Sigmoid colon (tissue), 7 donors: ENCODE measurements at places on chromosomes 7 and 10. TPM values are rescaled to one million over a fixed set of nuclear protein-coding genes. Genes with fewer than 3 reads are reported as not detected.

- no peak for DNase-seq
These were observed 1.5 kb downstream of the ACTR3B start for GRCh38 chr7:152760854-152761748.

DNA sequence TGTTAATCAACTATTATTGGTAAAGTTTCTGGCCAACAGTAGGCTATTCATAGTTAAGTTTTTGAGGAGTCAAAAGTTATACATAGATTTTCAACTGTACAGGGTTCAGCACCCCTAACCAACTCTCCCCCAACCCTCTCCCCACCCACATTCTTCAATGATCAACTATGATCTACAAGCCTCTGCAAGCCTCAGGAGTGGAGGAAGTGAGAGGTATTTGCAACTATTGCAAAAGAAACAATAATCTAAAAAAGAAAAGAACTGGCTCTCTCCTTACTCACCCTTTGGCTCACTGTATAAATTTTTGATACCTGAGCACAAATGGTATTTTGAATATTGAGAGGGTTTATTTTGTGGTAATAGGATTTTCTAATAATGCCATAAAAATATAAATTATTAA is 179.8 kb downstream of the IPMK start:
- no peak for DNase-seq

DNA sequence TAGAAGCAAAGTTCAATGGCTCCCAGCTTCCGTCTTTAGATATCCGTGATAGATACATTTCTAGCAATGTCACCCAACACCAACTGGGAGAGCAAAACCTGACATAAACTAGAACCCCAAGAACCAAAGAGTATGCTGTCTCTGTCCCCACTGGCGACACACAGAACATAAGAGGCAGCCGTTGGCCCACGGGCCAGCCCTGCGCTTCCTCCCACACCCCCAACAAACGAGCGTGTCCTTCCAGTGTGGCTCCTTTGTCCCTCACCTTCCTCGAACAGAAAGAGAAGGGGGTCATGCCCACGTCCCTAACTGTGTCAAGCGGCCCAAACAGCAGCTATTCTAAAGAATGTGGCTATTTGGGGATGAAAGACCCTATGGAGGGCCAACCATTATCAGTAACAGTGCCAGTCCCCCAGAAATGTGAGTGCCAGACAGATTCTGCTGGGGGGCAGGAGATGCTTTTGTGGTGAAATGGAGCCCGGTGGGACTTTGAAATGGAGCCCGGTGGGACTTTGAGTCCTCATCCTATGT is 171.9 kb downstream of the USP6NL start:
- no peak for DNase-seq

GRCh38 chr10:117126034-117126433 is 12.0 kb downstream of the VAX1 start:
- no peak for DNase-seq

DNA sequence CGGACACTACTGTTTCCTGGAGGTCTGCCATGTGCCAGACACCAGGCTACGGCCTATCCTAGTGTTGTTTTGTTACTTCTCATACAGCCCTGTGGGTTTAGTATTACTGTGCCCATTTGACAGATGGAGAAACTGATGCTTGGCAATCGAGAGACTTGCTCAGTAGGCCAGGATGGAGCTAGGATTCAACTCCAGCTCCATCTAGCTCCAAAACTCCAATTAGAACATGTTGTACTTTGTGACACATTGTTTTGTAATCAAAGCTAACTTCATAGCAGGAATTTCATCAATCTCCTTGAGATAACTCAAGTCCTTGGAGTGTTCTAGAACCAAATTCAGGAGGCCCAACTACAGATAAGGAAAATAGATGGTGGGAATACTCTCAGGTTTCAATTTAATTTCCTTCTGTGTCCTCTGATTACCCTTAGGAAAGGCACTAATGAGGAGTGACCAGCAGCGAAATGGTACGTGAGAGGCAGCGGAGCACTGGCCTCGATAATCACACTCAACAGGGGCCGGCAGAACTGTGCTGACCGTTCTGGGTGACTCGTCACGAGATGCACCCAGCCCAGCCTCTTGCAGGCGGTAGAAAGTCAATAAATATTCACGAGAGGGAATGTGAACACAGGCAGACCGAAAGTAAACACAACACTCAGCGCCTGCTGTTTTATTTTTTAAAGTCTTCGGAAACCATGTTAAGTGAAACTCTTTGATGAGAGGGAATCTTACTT is 269.6 kb upstream of the NEBL start:
- no peak for DNase-seq

DNA sequence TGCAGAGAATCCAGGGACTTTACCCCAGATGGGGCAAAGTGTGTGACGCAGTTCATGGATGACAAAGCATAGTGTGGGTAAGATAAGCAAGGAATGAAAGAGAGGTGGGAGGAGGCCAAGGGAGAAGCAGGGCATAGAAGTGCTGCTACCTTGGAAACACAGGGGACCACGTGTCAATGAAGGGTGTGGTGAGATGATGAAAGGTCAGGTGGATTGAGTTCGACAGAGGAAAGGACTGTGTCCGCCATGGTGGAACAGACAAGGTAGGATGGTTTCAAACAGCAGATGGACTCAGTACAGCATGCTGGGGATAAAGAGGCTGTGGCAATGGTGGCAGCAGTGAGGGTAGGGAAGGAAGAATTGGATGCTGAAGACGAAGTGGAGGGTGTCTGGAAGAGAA is 32.7 kb downstream of the MEST start:
- DNase-seq = no peak

DNA sequence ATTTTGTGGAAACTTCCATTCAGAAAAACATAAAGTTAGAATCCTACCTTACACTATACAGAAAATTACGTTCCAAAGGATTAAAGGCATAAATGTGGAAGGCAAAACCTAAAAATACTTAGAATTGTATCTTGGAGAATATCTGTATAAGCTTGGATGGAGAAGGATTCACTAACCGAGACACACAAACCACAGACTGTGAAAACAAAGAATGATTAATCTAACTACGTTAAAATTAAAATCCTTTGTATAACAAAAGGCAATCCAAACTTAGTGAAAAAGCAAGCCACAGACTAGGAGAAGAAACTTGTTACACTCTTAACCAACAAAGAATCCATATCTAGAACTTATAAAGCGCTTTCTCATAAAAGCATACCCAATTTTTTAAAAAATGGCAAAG is 678.8 kb downstream of the INHBA start:
- no peak for DNase-seq

DNA sequence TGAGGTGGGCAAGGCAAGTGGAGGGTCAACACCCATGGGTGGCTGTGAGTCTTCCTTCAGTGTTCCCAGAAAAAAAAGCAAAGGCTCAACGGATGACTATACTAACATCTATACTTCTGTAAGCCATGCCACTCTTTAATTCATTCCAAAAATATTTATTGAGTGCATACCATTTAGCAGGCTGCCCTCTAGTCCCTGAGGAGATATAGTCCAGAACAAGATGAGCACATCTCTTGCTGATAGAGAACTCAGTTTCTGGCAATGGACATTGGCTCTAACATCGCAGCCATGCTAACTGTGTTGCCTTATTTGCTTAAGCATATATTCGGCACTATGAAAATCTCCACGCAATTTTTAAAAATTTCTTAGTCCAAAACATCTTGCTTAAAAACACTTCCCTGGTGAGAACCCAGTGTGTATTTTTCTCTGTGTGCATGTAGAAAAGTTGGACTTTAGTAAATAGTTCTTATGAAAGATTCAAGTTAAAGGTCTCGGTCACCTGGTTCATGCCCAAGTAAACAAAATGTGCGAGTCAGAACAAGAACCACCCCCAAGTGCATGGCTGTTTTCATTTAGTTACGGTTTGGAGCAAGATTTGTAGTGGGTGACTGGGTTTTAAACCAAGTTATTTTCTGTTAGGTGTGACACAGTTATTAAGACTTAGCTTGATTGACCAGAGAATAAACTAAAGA is 69.8 kb downstream of the MET start:
- no peak for DNase-seq

DNA sequence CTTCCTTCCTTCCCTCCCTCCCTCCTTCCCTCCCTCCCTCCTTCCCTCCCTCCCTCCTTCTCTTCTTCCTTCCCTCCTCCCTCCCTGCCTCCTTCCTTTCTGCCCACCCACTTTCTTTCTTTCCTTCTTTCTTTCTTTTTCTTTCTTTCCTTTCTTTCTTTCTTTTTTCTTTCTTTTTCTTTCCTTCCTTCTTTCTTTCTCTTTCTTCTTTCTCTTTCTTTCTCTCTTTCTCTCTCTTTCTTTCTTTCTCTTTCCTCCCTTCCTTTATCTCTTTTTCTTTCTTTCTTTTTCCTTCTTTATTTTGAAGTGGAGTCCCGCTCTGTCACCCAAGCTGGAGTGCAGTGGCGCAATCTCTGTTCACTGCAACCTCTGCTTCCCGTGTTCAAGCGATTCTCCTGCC is 33.7 kb upstream of the GTF2IRD1 start:
- no peak for DNase-seq

GRCh38 chr10:127992376-127992775 is 85.5 kb downstream of the PTPRE start:
- DNase-seq = peak; percentile 27

GRCh38 chr7:29090151-29090805 is 56.1 kb downstream of the CPVL start:
- DNase-seq = no peak

- peak; percentile 19 for DNase-seq
These were observed 31.2 kb downstream of the GPRIN2 start for GRCh38 chr10:46525177-46525823.

GRCh38 chr7:107660381-107661080 is at the start of gene SLC26A4:
Gene SLC26A4, plus strand, starts transcription at chr7:107660828. Its CDS starts 814 bp downstream, at chr7:107661642.
- no peak for DNase-seq

GRCh38 chr10:110163192-110163773 is 44.1 kb upstream of the MXI1 start:
- no peak for DNase-seq

GRCh38 chr10:92493362-92493761 is 80.5 kb downstream of the IDE start:
- DNase-seq = no peak

DNA sequence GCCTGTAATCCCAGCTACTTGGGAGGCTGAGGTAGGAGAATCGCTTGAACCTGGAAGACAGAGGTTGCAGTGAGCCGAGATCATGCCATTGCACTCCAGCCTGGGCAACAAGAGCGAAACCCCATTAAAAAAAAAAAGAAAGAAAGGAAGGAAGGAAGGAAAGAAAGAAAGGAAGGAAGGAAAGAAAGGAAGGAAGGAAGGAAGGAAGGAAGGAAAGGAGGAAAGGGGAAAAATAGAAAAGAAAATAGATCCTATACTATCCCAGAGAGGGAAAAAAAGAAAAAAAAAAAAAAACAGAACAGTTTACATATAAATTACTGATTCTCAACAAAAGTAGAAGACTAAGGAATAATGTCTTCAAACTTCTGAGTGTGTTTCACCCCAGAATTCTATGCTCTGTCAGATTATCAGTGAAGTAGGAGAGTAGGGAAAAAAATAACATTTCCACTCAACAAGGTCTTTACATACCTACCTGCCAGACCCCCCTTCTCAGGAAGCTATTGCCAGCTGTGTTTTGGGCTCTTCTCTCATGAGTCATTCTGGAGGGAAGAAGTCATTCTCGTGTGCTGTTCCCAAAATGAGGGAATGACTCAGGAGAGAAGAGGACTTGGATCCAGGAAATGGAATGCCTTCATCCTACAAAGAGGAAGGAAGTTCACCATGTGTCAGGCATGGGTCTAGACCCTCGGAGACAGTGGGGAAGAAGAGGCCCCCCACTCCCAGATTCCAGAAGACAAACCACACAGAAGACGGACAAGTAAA is 20.9 kb downstream of the RGS10 start:
- DNase-seq = no peak

DNA sequence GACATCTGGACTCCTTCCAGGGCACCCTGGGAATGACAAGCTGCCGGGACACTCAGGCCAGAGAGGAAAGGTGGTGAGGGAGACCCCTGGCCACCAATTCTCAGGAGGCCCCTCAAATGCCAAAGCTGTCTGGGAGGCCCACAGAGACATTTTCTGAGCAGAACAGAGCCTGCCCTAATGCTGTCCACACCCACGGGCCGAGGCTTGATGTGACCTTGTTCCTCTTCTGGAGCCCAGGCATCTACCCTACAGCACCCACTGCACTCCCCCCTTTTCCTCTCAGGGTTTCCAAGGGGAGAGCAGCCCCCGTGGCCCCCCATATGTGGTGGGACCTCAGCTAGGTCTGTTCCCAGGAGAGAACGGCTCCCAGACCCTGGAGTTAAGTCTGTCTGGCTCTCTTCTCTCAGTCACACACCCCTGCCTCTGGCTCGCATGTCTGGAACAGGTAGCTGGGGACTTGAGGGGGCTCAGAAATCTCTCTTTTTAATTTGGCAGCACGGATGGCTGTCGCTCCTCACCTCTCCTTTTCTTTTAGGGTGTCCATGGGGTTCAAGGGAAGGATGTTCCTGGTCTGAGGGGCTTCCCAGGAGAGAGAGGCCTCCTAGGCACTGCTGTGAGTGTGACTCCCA is 16.8 kb upstream of the VOPP1 start:
- DNase-seq = no peak

DNA sequence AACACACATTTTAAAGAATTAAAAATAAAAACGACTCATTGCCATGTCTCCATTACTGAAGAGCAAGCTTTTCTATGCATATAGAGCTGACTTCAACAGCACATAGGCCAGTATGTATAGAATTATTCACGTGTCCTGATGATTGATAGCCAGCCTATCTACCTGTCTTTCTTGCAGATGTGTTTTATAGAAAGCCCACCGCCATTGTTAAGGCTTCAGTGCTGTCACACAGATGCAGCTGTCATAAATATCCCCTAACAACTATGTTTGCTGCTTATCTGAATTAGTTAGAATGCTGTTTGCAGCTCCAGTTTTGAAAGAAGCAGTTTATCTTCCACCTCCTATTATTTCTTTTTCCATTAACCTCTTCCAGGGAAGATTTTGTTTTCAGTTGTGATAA is 235.9 kb downstream of the SLC25A13 start:
- DNase-seq = no peak

DNA sequence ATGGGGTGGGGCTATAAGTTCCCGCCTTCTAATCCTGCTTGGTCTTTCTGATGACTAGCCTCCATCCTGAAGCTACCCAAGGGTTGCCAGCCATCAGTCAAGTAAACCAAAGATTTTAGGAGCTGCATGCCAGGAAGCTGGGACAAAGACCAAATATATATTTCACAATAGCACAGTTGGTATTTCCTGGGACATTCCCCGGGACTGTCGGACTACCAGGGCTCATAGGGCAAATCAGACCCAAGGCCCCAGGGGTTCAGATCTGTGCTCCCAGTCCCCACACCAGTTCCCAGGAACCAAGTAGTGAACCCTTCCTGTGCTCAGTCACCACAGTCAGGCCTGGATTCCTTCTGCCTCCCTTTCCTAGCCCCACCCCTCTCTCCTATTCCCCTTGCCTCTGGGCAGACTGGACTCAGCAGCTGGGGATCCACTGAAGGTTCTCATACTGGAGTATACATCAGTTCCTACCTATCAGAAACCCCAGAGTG is 5.7 kb upstream of the CXCL12 start:
- DNase-seq = peak; percentile 55

- no peak for DNase-seq
These were observed 22.5 kb downstream of the CEP41 start for GRCh38 chr7:130418306-130418705.

The GCK gene
- not detected for total RNA-seq

The AMPH gene
- total RNA-seq = 4.3 TPM

The OR2F1 gene
- not detected for total RNA-seq

The MALRD1 gene
- total RNA-seq = 4.7 TPM

The CYP2E1 gene
- total RNA-seq = 7.2 TPM

The PAOX gene
- 11.8 TPM for total RNA-seq

The LYZL2 gene
- total RNA-seq = not detected
